ENCODE measurements at places on chromosomes 11 and 22.
A peak's percentile ranks its signal among the peaks of the same experiment; 100 is the strongest.

DNA sequence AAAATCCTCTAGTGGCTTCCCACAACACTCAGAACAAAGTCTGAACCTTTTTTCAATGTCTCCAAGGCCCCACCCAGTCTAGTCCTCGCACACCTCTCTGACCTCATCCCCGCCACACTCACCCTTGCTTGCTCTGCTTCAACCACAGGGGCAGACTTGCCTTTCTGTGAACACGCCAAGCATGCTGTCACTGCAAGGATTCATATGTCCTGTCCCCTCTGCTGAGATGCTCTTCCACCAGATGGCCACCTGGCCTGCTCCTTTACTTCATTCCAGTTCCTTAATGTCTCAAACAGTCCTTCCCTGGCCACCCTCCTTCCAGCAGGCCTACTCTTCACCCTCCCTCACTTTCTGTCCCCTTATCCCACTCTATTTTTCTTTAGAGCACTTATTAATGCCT, 60.6 kb upstream of the ARHGAP20 start:
- no peak for DNase-seq

DNA sequence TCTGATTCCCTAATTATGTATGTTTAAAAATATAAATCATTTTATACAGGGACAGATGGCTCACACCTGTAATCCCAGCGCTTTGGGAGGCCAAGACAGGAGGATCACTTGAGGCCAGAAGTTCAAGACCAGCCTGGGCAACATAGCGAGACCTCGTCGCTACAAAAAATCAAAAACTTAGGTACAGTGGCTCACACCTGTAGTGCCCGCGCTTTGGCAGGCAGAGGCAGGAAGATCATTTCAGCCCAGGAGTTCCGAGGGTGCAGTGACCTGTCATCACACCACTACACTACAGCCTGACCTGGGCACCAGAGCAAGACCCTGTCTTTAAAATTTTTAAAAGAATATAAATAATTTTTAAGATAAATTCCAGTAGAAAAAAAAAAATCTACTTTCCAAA, 11.5 kb downstream of the RRAS2 start:
- no peak for DNase-seq

GRCh38 chr11:65915101-65915820, 3.6 kb downstream of the C11orf68 start:
- peak; percentile 73 for DNase-seq

- DNase-seq = peak; percentile 64
Observed at GRCh38 chr11:34926101-34926830, 9.8 kb downstream of the PDHX start.

DNA sequence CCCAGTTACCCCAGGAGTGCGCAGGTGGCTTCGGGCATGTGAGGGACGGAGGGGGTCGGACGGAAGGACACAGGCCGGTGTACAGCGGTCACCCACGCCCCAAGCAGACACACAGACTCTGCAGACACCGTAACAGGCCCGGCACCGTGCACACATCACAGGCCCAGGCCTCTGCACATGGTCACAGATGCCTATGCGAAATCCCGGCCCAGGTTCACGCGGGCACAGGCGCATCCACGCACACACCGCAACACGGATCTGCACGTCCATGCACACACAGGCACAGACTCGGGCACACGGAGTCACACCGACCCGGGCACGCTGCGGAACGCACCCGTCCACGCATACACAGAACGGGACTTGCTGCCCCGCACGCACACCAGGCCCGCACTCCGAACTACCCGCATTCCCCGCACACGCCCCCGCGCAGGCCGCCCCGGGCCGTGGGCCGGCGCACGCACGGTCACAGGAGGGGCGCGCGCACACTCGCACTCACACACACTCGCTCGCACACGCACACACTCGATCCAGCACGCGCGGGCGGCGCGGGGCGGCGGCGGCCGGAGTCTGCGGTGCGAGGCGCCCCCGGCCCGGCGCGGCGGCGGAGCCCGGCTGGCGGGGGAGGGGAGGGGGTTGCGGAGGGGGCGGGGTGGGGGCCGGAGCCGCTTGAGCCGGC, at the start of gene MGAT3:
Gene MGAT3, plus strand, starts transcription at position 491 of the 676 bp plus-strand sequence. CDS start 30,336 bp downstream, outside the sequence.
- DNase-seq = no peak
